ENCODE measurements at places on chromosomes 1 and 21. TPM values are rescaled to one million over a fixed set of nuclear protein-coding genes. Genes with fewer than 3 reads are reported as not detected.

DNA sequence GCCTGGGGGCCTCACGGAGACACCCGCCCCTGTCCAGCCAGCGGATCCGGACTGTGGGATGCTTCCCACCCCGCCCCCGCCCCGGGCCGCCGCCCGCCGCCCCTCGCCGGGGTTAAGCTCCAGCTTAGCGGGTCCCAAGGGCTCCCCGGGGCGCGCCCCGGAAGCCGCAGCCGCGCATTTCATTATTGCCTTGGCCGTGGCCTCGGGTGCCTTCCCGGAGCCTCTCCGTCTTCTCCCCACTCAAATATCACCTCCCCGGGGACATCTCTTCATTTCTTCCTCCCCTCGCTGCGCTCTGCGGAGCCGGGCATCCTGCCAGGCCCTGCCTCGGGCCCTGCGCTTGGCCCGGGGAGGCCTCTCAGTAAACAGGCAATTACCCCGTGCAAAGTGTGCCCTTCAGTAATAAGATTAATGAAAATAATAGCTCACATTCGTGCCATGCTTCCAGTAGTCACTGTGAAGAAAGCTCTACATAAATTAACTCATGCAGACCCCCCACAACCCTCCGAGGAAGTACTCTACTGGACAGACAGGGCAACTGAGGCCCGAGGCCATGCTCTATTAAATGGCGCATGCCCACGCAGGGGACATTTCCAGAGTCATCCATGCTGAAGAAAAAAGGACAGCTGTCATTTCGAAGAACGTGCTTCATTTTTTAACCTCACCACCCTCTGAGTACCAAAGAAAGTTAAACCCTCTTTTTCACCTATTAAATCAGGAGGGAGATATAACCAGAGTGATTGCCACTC lies 49.9 kb upstream of the LAPTM5 start:
- DNase-seq = peak; percentile 49

Gene OTUD3
- 8.4 TPM for total RNA-seq

DNA sequence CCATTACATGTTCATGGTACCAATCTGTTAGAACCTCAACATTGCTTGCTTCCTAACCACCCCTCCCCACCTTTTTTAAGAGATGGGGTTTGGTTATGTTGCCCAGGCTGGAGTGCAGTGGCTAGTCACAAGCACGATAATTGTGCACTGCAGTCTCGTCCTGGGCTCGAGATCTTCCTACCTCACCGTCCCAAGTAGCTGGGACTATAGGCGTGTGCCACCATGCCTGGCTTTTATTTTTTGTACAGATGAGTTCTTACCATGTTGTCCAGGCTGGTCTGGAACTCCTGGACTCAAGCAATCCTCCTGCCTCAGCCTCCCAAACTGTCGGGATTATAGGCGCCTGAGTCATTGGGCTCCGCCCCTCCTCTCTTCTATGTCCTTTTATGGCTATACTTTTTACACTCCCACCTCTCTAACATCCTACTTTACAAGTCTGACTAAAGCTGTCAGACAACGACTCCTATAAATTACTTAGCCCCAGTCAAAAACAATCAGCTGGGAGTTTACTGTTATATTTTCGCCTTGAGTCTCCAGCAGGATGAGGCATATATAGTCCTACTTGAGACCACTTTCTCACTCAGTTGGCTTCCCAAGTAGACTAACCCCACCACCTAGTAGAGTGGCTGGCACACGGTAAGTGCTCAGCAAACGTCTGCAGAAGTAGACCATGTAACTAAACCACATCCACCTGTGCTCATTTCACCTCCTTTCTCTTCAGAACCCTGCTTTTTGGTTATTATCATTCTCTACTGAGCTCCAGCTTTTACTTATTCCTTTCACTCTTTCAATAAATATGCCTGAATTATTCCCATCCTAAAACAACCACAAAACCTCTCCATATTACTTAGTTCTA lies 13.8 kb downstream of the ENSA start:
- DNase-seq = no peak

- DNase-seq = no peak
Observed at GRCh38 chr1:31400393-31400792, 12.6 kb upstream of the SERINC2 start.

Gene CRNN
- 0.72 TPM for total RNA-seq

DNA sequence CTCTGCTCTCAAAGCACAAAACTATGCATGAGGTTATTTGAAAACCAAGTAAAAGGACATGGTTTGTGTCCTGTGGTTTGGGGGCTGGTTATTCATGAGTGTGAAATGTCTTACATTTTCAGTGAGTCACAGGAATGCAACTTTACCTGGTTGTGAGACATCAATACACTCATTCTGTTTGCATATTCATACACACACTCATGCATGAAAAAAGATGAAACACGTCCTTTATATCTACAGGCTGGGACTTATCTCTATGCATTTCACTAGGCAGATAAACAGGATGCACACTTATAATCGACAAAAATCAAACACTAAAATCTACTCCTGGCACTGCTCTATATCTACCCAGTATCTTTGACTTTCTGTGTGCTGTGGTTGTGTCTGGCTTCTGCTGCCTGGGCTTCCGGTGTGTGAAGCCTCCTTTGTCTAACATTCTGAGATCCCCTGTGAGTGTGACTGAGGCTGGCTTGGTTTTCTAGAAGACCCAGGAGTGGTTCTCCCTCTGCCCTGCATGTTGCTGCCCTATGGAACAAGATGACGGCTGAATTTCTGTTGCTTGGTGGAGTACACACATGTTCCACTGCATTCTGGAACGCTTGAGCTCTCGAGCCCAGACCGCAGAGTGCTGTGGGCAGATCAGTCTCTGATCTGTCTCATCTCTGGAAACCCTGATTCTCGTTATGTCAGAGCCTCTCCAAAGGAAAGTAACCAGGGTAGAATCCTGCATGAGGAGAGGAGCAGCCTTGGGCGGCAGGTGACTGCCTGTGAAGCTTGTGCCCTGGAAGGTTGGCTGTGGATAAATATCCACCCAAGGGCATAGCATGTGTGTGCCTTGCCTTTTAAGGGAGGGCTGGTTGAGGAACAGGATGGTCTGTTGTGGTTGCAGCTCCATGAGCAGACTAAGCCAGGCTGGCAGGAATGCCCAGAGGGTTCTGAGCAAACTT lies 19.7 kb upstream of the FASLG start:
- peak; percentile 32 for DNase-seq

DNA sequence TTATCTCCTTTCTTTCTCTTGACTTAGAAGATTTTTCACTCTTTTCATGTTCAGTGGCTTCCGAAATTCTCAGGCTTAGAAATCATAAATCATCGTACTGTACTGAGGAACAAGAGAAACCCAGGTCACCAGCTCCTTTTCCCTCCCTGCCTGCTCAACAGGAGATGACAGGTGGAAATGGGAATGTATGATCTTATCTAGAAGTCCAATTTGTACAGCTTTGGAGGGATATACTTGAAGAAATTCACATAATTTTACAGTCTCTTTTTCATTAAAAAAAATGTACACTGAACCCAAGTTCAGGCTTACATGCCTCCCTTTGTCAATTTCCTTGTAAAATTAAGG lies 11.7 kb downstream of the EVA1C start:
- no peak for DNase-seq

DNA sequence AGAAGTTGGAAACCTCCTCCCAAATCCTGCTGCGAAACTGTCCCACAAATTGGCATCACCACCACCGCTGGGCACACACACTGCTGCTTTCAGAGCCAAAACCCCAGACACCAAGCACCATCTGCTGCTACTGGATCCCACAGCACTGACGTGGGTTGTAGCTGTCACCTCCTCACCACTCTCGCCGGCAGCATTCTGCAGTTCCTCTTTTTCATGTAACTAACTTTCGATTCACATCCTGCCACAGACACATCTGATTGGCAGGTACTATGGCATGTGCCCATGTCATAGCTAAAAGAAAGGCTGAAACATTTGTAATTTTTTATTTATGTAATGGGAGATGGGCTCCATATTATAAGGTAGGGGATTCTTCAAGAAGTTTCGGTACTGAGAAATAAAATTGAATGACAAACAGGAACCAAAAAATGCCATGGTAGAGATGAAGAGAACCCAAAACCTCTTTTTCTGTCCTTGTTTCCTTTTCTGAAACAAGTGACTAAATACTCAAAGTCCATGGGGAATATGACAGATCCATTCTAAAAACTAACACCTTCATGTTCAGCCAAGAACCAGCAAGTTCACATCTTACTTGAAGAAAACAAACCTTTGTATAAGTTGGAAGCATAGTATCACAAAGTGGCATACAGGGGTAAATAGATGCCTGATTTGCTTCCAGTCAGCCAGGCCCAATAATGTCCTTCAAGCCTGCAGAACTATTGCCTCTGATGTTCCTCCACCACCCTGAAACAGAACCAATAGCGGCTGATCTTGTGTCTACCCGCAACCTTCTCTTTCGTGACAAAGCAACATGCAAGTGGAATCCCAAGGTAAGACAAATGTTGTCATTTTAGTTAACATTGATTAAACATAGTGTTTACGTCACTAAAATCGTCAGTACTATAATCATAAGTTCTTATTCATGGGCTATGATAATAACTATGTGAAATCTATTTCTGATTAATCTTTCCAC lies 26.6 kb upstream of the RGS13 start:
- DNase-seq = peak; percentile 27

GRCh38 chr1:220298470-220299205 lies 26.4 kb upstream of the RAB3GAP2 start:
- DNase-seq = no peak

Gene COL6A2
- total RNA-seq = 2,192 TPM

- DNase-seq = peak; percentile 97
Observed at GRCh38 chr1:7783826-7784491, at the start of gene PER3. PER3 (plus strand) TSS chr1:7784291; CDS start chr1:7784878, 587 bp downstream.

DNA sequence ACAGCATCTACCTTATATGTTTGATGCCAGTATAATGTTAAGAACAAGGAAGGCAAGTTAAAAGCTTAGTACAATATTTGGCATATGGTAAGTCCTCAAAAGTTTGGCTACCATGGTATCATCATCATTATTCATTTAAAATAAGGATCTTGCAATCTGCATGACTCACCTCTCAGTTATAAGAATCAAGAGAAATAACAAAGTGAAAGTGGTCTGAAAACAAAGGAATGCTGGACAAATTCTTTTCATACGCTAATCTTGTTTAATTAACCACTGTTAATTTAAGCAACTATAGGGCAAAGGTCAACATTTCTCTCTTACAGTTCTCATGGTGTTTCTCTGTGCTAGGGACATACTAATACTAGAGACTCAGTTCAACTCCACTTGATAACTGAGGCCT lies 13.0 kb upstream of the CLDN19 start:
- no peak for DNase-seq

GRCh38 chr1:183040547-183040971 lies 17.3 kb downstream of the LAMC1 start:
- peak; percentile 63 for DNase-seq

DNA sequence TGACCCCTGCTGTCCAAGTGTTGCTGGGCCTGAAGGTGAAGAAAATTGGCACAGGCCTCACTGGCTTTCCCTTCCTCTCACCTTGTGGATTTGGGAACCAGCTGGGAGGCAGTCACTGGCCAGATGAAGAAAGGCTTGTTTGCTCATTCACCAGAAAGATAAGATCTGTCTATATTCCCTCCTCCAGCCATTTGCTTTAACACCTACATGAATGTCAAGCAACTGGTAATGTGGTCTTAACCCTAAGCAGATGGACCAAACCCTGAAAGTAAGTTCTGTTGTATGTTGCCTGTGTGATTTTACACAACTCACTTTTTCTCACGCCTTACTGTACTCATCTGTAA lies 10.3 kb upstream of the SRRM1 start:
- DNase-seq = no peak

- no peak for DNase-seq
Observed at GRCh38 chr1:167955915-167956314, 19.0 kb upstream of the MPC2 start.

Gene PRELP
- total RNA-seq = 7.0 TPM

Gene AVPR1B
- 0.72 TPM for total RNA-seq

DNA sequence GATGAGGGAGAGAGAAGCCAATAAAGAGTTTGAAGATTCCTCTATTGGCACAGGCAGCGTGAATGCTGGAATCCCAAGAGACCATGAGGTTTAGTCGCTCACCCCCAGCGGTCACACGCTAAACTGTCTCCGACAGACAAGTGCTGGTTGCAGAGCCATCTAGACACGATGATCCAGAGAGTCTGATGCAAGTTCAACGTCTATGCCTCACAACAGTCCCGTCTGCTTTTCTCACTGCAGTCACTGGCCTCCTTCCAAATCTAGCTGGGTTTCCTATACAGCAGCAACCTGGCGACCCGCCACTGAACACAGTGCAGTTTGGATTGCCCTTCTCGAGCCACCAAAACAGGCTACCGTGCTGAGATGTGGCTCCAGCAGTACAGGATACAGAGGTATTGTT lies 98.6 kb upstream of the KRTAP19-8 start:
- no peak for DNase-seq

Data from umbilical cord (tissue), 2 donors.